NCI-H187 (cell line): ENCODE measurements at places on chromosomes 7 and 10.

- no peak for DNase-seq
Observed at GRCh38 chr10:70809726-70810125, 6.0 kb upstream of the SGPL1 start.

GRCh38 chr10:8389630-8390029, 335.1 kb downstream of the GATA3 start:
- DNase-seq: no peak

- DNase-seq: no peak
Observed at GRCh38 chr10:59829601-59830000, 76.3 kb upstream of the MRLN start.

- no peak for DNase-seq
Observed at GRCh38 chr10:78876449-78876848, 192.3 kb upstream of the ZMIZ1 start.

GRCh38 chr7:42790196-42790595, 121.7 kb downstream of the C7orf25 start:
- no peak for DNase-seq

- no peak for DNase-seq
Observed at GRCh38 chr7:1109581-1110310, 21.8 kb downstream of the GPER1 start.

- DNase-seq: no peak
Observed at GRCh38 chr7:120052884-120053382, 220.0 kb upstream of the KCND2 start.

DNA sequence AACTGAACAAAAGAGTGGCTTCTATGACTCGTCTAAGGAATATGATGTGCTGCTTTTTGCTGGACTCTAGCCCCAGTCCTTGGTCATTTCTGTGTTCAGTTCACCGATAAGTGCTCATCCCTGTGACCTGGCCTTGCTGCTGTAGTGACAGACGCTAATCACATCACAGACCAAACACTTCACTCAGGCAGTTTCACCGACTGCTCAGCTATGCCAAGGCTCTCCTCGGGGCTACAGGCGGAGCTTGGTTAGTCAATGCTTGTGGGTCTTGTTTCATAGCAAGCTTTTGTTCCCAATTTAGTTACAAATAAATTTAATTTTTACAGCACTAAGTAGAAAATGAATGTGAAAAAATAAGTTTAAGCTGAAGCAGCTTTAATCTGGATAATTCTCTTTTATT, 190.8 kb upstream of the PRKCQ start:
- no peak for DNase-seq

GRCh38 chr10:50946991-50947781, 61.8 kb upstream of the A1CF start:
- no peak for DNase-seq

DNA sequence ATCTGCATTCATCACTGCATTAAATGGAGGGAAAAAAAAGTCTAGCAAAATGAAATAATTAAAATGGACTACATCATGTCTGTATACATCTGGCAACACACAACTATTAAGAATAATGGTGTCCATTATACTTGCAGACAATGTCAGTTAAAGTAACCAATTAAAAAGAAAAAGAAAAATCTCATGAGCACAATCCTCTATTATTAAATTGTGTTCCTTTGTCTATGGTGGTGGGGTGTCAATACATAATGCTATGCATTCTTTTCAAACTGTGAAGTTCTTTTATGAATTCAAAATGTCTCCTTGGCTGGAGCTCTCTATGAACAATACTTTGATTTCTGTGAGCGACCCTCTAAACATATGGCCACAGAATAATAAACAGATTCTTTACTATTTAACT, 63.5 kb downstream of the NRP1 start:
- DNase-seq: no peak

DNA sequence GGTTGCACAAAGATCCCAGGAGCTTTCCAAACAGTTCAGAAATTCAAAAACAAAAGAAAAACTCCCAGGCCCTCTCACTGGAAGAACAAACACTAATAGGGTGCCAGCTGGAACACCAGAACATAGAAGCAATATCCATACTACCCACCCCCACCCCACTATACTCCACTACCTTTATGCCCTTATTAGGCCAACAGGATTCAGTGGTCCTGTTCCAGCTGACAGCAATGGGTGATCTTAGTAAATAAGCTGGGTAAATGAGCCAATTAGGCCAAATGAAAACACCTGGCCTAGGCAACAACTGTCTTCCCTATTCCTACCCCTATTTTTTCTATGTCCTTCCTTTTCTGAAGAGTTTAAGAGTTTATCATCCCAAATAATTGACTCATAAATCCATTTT, 11.7 kb downstream of the NOC3L start:
- no peak for DNase-seq

- peak; percentile 33 for DNase-seq
Observed at GRCh38 chr10:95363303-95363912, 72.6 kb upstream of the PDLIM1 start.
